ENCODE measurements at places on chromosomes 5 and 9. TPM values are rescaled to one million over a fixed set of nuclear protein-coding genes. Genes with fewer than 3 reads are reported as not detected.

MZB1 gene
- not detected for total RNA-seq

C5orf52 gene
- total RNA-seq: not detected

SPATA31D3 gene
- total RNA-seq: not detected

CBY3 gene
- not detected for total RNA-seq

NR4A3 gene
- 0.21 TPM for total RNA-seq

ZBED3 gene
- 0.85 TPM for total RNA-seq

SLC36A3 gene
- total RNA-seq: not detected

EQTN gene
- 0.78 TPM for total RNA-seq

GARIN3 gene
- total RNA-seq: not detected

ERP44 gene
- total RNA-seq: 10.7 TPM

HTR1A gene
- total RNA-seq: not detected

RAD17 gene
- 11.8 TPM for total RNA-seq

IL9 gene
- total RNA-seq: not detected

FST gene
- total RNA-seq: 127 TPM

FAT2 gene
- total RNA-seq: 180 TPM

PRLR gene
- 0.05 TPM for total RNA-seq

TRPM3 gene
- not detected for total RNA-seq

PCDHGA2 gene
- total RNA-seq: 0.42 TPM

ASPN gene
- not detected for total RNA-seq

TCF7 gene
- total RNA-seq: 0.85 TPM

SLC6A7 gene
- total RNA-seq: not detected

TYRP1 gene
- not detected for total RNA-seq

PITX1 gene
- total RNA-seq: 151 TPM

PCDHGC4 gene
- total RNA-seq: 0.21 TPM

IFNA2 gene
- not detected for total RNA-seq

GDF9 gene
- 0.14 TPM for total RNA-seq

NUTM2G gene
- not detected for total RNA-seq

STK32A gene
- 0.46 TPM for total RNA-seq

OTULINL gene
- total RNA-seq: 0.99 TPM

EDIL3 gene
- 2.0 TPM for total RNA-seq

CYLC2 gene
- not detected for total RNA-seq

OR1J2 gene
- total RNA-seq: not detected

C9orf50 gene
- not detected for total RNA-seq

FGFR4 gene
- 2.1 TPM for total RNA-seq

TGFBI gene
- total RNA-seq: 586 TPM

INSL4 gene
- total RNA-seq: 1.0 TPM

EIF4E1B gene
- not detected for total RNA-seq

DMRT2 gene
- 4.0 TPM for total RNA-seq

SPINK4 gene
- not detected for total RNA-seq

EGFLAM gene
- total RNA-seq: not detected

SHC3 gene
- 5.8 TPM for total RNA-seq

RASA1 gene
- total RNA-seq: 29.4 TPM

SPAAR gene
- 0.21 TPM for total RNA-seq

ST6GALNAC6 gene
- 37.7 TPM for total RNA-seq

ADRA1B gene
- total RNA-seq: 0.92 TPM

GLRA1 gene
- total RNA-seq: not detected

DIPK1B gene
- total RNA-seq: 5.3 TPM

SPINK7 gene
- total RNA-seq: 4.2 TPM

MEIKIN gene
- total RNA-seq: not detected

IER5L gene
- 52.2 TPM for total RNA-seq

PTGS1 gene
- total RNA-seq: 4.2 TPM

PURA gene
- total RNA-seq: 6.1 TPM

NCBP1 gene
- 25.3 TPM for total RNA-seq

LOX gene
- 3.4 TPM for total RNA-seq

STPG3 gene
- not detected for total RNA-seq

KIF20A gene
- 39.3 TPM for total RNA-seq

All from airway epithelial cell (primary cell).